Caco-2 (cell line): ENCODE measurements at places on chromosomes 7 and 10. TPM values are rescaled to one million over a fixed set of nuclear protein-coding genes. Genes with fewer than 3 reads are reported as not detected.

DNA sequence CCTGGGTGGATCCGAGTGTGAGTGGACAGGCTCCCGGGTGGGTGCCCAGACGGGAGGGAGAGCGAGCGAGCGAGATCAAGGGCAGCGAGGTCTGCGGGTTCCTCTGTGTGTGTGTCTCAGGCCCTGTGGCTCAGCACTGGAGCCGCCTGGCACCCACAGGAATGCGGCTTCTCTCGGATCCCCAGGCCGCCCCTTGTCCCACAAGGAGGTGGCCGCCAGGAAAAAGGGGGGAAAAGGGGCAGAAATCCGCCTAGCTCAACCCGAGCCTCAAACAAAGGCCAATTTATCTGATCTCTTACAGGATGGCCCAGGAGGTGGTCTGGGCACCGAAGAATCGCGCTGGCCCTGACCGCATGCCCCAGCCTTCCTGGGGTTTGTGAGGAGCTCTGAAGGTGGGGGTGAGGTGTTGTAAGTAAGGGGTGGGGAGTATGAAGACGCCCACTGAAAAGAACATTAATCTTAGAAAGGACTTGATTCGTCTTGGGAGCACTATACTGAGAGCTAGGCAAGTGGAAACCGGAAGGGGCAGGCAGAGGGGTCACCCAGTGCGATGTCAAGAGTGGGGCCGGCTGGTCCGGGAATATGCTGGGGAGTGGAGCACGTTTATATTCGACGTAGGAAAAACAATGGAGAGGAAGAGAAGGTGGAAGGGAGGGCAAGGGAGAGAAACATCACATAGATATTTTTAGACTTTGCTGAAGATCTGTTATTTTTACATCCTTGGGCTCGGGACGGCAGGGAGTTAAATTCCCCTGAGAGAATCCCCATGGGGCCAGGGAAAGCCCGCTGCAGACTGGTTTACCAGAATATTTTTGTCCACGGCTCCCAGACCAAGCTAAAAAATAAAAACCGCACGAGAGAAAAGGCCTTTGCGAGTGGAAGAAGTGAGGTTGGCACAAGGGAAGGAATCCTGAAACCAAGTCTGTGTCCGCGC, 7.2 kb downstream of the DLX5 start:
- no peak for DNase-seq

- DNase-seq = no peak
Measured at GRCh38 chr7:25694211-25694610, 457.8 kb upstream of the NFE2L3 start.

GRCh38 chr7:50509459-50509858, 55.7 kb downstream of the DDC start:
- DNase-seq = no peak

- no peak for DNase-seq
Measured at GRCh38 chr7:73891178-73891885, 30.4 kb downstream of the TMEM270 start.

The SPDYE5 gene
- total RNA-seq = not detected in 2 replicates

The MSRB2 gene
- total RNA-seq = 11.9 and 13.7 TPM in 2 replicates

The LGI1 gene
- total RNA-seq = 0.48 and 1.1 TPM in 2 replicates
